ENCODE measurements at places on chromosomes 16 and 17.
A peak's percentile ranks its signal among the peaks of the same experiment; 100 is the strongest.

DNA sequence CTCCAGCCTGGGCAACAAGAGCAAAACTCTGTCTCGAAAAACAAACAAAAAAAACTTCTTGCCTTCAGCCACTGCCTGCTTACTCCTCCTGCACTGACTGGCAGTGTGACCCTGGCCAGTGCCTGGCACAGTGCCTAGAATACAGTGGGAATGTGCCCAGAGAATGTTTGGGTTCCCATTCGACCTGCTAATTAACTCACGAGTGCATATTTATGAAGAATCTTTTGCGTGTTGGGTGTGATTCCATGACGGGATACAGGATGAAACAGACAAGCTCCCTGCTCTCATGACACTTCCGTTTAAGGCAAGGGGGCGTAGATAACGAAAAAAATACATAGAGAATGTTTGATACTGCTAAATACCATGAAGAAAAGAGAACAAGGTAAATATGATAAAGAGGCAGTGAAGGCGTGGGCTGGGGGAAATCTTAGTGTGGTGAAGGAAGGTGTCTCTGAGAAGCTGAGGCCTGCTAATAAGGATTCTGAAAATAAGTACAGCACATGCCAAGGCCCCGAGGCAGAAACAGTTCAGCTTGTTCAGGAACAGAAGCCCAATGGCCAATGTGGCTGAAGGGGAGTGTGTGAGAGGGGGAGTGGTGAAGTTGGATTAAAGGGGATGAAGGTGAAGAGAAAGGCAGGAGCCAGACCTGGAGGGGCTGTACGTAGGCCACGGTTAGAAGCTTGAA lies 4.3 kb downstream of the ABI3 start:
- DNase-seq: no peak

- DNase-seq: peak; percentile 64
Observed at GRCh38 chr17:44345454-44346026, 438 bp downstream of the GRN start.

DNA sequence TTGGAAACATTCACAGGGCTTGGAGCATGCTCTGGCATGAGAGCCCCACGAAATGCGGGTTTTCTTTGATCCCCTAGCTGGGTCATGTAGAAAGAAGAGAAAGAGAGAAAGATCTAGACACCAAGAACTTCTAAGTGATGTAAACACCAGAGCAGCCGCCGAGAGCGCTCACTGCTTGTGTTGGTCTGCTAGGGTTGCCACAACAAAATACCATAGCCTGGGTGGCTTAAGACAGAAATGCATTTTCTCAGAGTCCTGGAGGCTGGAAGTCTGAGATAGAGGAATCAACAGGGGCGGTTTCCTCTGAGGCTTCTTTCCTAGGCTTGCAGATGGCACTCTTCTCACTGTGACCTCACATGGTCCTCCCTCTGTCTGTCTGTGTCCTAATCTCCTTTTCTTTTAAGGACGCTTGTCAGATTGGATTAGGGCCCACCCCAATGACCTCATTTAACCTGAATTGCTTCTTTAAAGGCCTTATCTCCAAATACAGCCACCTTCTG lies 139.5 kb downstream of the CYLD start:
- DNase-seq: no peak

DNA sequence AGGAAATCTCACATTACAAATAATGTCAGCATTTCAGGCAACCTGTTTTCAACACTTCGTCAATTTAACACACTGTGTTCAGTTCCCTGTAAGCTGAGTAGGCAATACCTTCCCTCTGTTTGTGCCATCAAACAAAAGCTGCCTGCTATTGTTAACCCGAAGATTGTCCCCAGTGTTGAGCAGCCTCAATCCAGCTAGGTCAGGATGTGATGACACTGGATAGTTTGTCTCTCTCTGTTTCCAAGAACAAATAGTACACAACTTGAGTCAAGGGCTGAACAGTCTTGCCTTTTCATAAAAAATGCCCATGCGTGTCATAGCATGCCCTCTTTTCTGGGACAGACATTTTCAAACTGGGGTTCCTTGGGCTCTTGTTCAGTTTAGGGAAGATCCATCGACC lies 36.4 kb downstream of the HSD17B2 start:
- no peak for DNase-seq

- no peak for DNase-seq
Observed at GRCh38 chr17:70552982-70553334, 383.6 kb downstream of the KCNJ2 start.

DNA sequence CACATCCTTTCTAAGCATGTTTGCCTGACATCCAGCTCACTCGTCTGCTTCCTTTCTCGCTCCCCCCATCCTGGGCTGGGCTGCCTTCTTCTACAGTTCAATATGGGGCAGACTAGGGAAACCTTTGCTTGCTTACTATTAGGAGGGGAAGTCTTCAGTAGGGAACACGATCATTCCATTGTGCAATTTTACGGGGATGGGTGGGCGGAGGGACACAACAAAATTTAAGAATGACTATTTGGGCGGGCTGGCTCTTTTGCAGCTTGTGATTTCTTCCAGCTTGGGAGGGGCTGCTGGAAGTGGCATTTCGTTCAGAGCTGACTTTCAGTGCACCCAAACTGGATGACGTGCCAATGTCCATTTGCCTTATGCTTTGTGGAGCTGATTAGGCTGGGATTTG lies 25.4 kb downstream of the PCTP start:
- no peak for DNase-seq

GRCh38 chr17:29757788-29758187 lies 135.1 kb upstream of the CORO6 start:
- no peak for DNase-seq

- no peak for DNase-seq
Observed at GRCh38 chr17:74858672-74859458, 820 bp downstream of the GRIN2C start.

GRCh38 chr17:30920282-30920681 lies 1.5 kb upstream of the ADAP2 start:
- DNase-seq: peak; percentile 52

GRCh38 chr16:52050418-52050817 lies 496.5 kb downstream of the TOX3 start:
- no peak for DNase-seq

- no peak for DNase-seq
Observed at GRCh38 chr17:33561569-33562334, 268.7 kb upstream of the ASIC2 start.

DNA sequence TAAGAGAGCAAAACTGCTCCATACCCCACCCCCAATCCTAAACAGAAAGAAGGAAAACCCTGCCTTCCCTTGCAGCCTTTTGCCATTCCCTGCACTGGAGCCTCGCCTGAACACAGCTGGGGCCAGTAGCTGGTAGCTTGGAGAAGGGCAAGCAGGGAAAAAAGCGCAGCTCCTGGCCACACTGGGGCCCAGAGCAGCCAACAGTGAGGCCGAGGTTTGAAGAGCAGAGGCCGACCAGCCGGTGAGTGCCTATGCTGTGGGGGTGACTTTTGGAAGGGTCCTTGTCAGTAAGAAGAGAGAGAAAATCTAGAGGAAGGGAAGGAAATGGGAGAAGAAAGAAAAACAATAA lies 3.2 kb upstream of the HOXB9 start:
- DNase-seq: no peak

GRCh38 chr17:82900741-82901140 lies 60.9 kb upstream of the ZNF750 start:
- no peak for DNase-seq

- DNase-seq: no peak
Observed at GRCh38 chr16:50367777-50368409, 895 bp downstream of the BRD7 start.

- DNase-seq: no peak
Observed at GRCh38 chr16:71297341-71297634, 8.1 kb upstream of the CMTR2 start.

- DNase-seq: no peak
Observed at GRCh38 chr17:42122371-42123303, at the start of gene HSPB9. Gene HSPB9, plus strand, starts transcription at chr17:42122804. Its CDS starts 47 bp downstream, at chr17:42122851.
